ENCODE measurements at places on chromosomes 7 and 10.
A peak's percentile ranks its signal among the peaks of the same experiment; 100 is the strongest.

DNA sequence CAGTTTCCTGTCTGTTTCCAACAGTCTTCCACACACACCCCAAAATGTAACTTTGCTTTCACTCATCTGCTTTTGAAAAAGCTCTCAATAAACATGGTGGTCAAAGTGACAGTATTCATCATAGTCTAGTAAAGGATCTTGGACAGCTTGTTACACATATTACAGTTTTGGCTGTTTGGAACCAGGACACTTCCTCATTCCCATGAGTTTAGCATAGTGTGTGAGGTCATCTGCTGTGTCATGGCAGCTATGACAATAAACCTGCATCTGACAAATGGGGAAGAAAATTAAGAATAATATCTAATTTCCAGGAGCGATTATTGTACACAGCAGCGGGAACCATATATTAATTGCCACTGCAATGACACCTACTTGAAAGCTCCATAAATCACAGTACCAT is 184.3 kb upstream of the SLC26A5 start:
- H3K36me3 ChIP-seq = no peaks in the 10 kb centered on the region
- H3K27ac ChIP-seq = no peak overlapping the region
- H3K27me3 ChIP-seq = no peaks in the 10 kb centered on the region
- H3K4me3 ChIP-seq = no peak overlapping the region
- no peaks in the 10 kb centered on the region for H3K4me1 ChIP-seq

DNA sequence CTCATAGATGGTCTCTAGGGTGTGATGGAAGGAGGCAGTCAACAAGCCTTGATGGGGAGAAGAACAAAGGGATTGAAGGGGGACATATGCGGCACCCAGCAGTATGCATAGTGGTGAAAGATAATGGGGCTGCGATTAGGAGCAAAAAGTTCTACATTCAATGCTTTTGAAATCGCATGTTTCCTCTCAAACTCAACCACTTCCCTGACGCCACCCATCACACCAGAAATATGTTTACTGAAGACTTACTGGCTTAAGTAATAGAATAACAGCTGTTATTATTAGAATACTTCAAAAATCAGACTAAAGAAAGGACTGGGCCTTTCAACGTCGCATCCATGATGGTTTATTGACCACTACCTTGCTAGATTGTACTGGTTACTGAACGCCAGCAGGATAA is 31.5 kb downstream of the MKRN1 start:
- no peaks in the 10 kb centered on the region for H3K27me3 ChIP-seq
- no peak overlapping the region for H3K4me3 ChIP-seq
- H3K36me3 ChIP-seq = no peaks in the 10 kb centered on the region
- H3K27ac ChIP-seq = no peak overlapping the region

DNA sequence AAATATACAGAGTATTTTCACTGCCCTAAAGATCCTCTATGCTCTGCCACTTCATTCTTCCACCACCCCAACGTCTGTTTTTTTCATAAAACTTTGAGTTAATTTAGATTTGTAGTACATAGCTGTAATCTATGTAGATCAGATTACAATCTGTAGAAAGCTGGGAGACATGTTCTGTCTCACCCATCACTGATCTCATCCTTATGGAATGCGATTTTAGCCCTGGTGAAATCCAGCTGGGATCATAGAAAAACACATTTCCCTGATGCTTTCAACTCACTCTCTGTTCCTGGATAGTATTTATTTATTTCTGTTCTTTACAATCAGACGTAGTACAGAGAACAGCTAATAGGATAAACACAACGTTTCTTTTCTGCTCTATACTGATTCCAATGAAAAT is 521.0 kb downstream of the KIF20B start:
- no peak overlapping the region for H3K4me3 ChIP-seq
- no peak for DNase-seq
- no peak overlapping the region for H3K27ac ChIP-seq
- no peaks in the 10 kb centered on the region for H3K27me3 ChIP-seq

DNA sequence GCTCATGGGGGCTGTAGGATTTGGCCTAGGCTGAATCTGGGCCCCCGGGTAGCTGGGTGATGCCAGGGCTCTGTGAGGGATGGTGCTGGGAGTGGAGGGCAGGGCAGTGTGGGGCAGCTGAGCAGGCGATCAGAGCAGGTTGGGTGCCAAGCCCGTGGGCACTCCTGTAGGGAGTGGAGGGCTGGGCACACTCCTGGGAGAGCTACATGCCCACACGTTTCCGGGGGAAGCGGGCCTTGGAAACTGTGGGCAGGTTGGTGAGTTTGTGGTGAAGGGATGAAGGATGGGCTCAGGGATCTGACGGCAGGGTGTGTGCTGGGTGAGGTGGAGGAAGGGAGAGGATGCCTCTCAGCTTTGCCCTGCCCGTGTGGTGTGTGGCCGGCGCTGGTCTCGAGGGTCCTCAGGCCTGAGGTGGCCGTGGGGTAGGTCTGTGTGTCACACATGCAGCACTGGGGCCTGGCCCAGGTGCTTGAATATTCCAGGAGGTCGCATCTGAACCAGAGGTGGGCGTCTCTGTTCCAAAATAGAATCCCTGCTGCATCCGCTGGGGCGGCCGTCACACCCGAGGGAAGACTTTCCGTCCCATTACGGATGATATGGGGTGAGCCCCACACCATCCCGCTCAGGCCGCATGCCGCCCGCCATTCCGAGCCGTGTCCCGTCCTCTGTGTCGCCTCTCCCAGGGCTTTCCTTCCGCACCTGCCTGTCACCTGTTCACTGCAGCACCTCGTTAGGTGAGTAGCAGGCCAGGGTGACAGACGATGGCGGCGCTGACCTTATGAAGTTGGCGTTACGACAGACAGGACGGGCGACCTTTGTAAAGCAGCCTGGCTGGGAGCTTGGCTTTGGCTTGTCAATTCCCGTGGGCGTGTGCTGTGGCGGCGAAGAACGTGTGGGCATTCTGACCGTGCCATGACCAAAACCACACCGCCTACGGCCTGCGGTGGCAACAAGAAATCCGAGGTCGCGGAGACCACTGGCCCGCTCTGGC is 143.6 kb downstream of the ACTR3B start:
- DNase-seq = no peak
- H3K4me1 ChIP-seq = no peaks in the 10 kb centered on the region
- H3K27ac ChIP-seq = no peak overlapping the region
- H3K36me3 ChIP-seq = no peaks in the 10 kb centered on the region
- H3K27me3 ChIP-seq = no peaks in the 10 kb centered on the region

GRCh38 chr7:114345494-114345893 is 69.1 kb upstream of the FOXP2 start:
- H3K36me3 ChIP-seq = no peaks in the 10 kb centered on the region
- no peaks in the 10 kb centered on the region for H3K4me1 ChIP-seq
- no peak for DNase-seq

DNA sequence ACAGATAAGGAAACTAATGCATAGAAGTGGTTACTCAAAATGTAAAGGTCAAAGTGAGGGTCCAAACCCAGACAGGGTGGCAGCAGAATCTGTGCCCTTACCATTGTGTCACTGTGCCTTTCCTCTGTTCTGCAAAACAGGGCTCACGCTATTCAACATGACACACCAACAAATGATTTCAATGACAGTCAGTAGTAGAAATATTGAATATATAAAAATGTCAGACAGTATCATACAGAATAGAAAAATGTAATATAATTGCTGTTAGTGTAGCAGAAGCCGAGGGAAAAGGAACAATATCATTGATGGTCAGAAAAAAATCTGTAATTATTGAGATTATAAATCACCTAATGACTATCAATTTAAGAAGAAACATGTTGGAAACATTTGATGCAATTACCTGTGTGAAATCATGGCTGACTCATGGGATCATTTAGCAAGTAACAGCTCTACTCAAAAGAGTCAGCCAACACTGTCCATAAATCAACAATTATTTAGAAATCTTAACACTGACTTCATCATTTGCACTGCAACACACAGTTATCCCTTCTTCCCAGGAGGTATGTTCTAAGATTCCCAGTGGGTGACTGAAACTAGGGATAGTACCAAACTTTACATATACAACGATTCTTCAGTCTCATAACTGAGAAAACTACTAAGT is 198.7 kb downstream of the DGKI start:
- no peaks in the 10 kb centered on the region for H3K4me1 ChIP-seq
- no peak for DNase-seq
- no peak overlapping the region for H3K27ac ChIP-seq
- H3K27me3 ChIP-seq = no peaks in the 10 kb centered on the region

- no peak overlapping the region for H3K27ac ChIP-seq
- H3K27me3 ChIP-seq = no peaks in the 10 kb centered on the region
Measured at GRCh38 chr7:70577078-70577477, 554.9 kb upstream of the GALNT17 start.

- peaks cover 13% of the 10 kb centered on the region for H3K4me1 ChIP-seq
- H3K4me3 ChIP-seq = peak overlapping the region; percentile 39
Measured at GRCh38 chr7:103988468-103989199, 824 bp downstream of the RELN start.

DNA sequence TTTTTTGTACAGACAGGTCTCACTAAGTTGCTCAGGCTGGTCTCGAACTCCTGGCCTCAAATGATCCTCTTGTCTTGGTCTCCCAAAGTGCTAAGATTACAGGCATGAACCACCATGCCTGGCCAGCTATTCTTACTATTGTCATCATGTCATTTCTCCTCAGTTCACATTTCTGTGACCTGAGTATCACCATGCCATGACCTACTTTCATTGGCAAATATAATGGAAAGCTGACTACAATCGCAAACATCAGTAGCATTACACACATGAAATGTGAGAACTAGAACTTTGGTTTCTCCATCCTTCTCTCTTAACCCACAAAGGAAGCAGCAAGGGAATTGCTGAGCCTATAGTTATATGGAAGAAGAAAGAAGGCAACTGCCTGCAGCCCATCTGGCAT is 26.0 kb upstream of the WIPF3 start:
- H3K36me3 ChIP-seq = no peaks in the 10 kb centered on the region
- no peaks in the 10 kb centered on the region for H3K4me1 ChIP-seq
- H3K27ac ChIP-seq = no peak overlapping the region
- no peak overlapping the region for H3K4me3 ChIP-seq
- no peak for DNase-seq

- H3K27me3 ChIP-seq = no peaks in the 10 kb centered on the region
- H3K36me3 ChIP-seq = no peaks in the 10 kb centered on the region
- DNase-seq = no peak
- H3K4me1 ChIP-seq = no peaks in the 10 kb centered on the region
- H3K27ac ChIP-seq = no peak overlapping the region
- H3K4me3 ChIP-seq = no peak overlapping the region
Measured at GRCh38 chr7:35505066-35505465, 189.9 kb downstream of the HERPUD2 start.

- no peak for DNase-seq
- H3K27me3 ChIP-seq = no peaks in the 10 kb centered on the region
- H3K36me3 ChIP-seq = no peaks in the 10 kb centered on the region
- H3K4me1 ChIP-seq = no peaks in the 10 kb centered on the region
Measured at GRCh38 chr7:25580141-25580540, 351.9 kb upstream of the NPVF start.

GRCh38 chr7:148620749-148621359 is 30.3 kb downstream of the C7orf33 start:
- no peaks in the 10 kb centered on the region for H3K4me1 ChIP-seq
- H3K4me3 ChIP-seq = no peak overlapping the region
- H3K27ac ChIP-seq = no peak overlapping the region
- H3K36me3 ChIP-seq = no peaks in the 10 kb centered on the region

GRCh38 chr7:106405697-106406141 is 120.9 kb upstream of the NAMPT start:
- no peak overlapping the region for H3K4me3 ChIP-seq
- no peaks in the 10 kb centered on the region for H3K4me1 ChIP-seq
- H3K36me3 ChIP-seq = no peaks in the 10 kb centered on the region
- no peak overlapping the region for H3K27ac ChIP-seq

DNA sequence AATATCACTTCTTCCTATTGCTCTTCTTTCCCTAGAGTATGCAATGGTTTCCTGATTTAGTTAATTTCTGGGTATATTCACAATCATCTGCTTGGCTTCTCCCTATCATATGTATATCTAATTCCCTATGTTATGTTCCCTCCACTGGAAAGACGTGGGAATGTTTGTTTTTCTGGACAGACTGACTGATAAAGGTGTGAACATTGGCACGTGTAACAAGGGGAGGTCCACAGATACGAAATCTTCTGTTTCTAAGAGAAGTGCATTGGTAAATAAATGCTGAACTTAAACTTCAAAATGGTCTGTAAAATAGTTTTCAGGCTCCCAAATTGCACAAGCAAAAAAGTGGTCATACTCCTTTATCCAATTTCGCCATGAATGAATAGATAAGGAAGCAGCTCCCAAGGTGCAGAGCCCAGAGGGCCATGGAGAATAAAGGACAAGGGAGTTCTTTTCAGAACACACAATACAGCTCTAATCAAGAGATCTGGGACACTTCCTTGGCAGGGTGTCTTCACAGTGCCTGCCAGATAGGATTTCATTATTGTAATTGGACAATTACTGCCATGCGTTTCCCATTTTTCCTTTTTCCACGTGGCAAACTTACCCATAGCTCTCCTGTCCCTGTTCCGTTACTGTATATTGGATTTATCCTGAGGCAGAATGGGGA is 141.9 kb downstream of the RNF133 start:
- H3K36me3 ChIP-seq = no peaks in the 10 kb centered on the region
- H3K27ac ChIP-seq = no peak overlapping the region
- H3K4me1 ChIP-seq = no peaks in the 10 kb centered on the region
- no peak overlapping the region for H3K4me3 ChIP-seq
- no peak for DNase-seq
- H3K27me3 ChIP-seq = no peaks in the 10 kb centered on the region

DNA sequence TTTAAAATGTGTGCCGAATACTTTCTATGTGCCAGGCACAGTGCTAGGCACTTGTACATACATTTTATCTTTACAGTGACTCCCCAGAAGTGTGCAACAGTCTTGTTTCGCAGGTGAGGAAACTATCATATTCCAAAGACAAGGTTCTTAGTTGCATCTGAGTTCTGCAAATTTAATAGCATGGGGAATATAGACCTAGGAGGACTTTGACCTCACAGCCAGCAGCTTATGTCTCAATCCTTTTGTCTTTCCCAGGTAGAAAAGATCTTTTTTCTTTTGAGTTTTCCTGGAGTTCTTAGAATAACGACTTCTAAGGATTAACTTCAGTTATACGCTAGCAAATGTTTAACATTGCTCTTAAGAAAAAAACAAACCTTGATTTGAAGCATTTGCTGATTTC is 482.8 kb upstream of the ZMIZ1 start:
- H3K27me3 ChIP-seq = no peaks in the 10 kb centered on the region
- no peaks in the 10 kb centered on the region for H3K4me1 ChIP-seq
- H3K27ac ChIP-seq = no peak overlapping the region
- H3K36me3 ChIP-seq = no peaks in the 10 kb centered on the region
- H3K4me3 ChIP-seq = no peak overlapping the region

GRCh38 chr10:124149189-124150042 is 56.0 kb upstream of the CHST15 start:
- H3K4me1 ChIP-seq = peaks cover 20% of the 10 kb centered on the region
- no peaks in the 10 kb centered on the region for H3K27me3 ChIP-seq

- H3K4me3 ChIP-seq = no peak overlapping the region
- DNase-seq = no peak
- H3K27ac ChIP-seq = no peak overlapping the region
- H3K36me3 ChIP-seq = no peaks in the 10 kb centered on the region
Measured at GRCh38 chr7:118794419-118794818, 569.9 kb downstream of the ANKRD7 start.

GRCh38 chr10:11152801-11153200 is 135.1 kb downstream of the CELF2 start:
- H3K36me3 ChIP-seq = no peaks in the 10 kb centered on the region
- DNase-seq = no peak
- H3K27me3 ChIP-seq = no peaks in the 10 kb centered on the region
- H3K4me3 ChIP-seq = no peak overlapping the region
- peaks cover 53% of the 10 kb centered on the region for H3K4me1 ChIP-seq

GRCh38 chr7:102866535-102867215 is 46.1 kb upstream of the LRRC17 start:
- no peaks in the 10 kb centered on the region for H3K36me3 ChIP-seq
- no peak overlapping the region for H3K27ac ChIP-seq
- H3K27me3 ChIP-seq = no peaks in the 10 kb centered on the region
- no peak for DNase-seq
- H3K4me1 ChIP-seq = no peaks in the 10 kb centered on the region
- H3K4me3 ChIP-seq = no peak overlapping the region

All from esophagus squamous epithelium (tissue), 5 donors.